Upper lobe of right lung (tissue), 1 donor: ENCODE measurements at places on chromosomes 11 and 22. TPM values are rescaled to one million over a fixed set of nuclear protein-coding genes. Genes with fewer than 3 reads are reported as not detected.

GRCh38 chr22:46971764-46972125, 209.3 kb downstream of the TBC1D22A start:
- peaks cover 8% of the 10 kb centered on the region for H3K36me3 ChIP-seq
- H3K27me3 ChIP-seq: no peaks in the 10 kb centered on the region
- peak overlapping the region; percentile 71 for H3K27ac ChIP-seq
- H3K4me3 ChIP-seq: no peak overlapping the region

GRCh38 chr22:31742115-31742514, 7.8 kb downstream of the PRR14L start:
- H3K27me3 ChIP-seq: no peaks in the 10 kb centered on the region
- H3K36me3 ChIP-seq: peaks cover 16% of the 10 kb centered on the region
- peaks cover 10% of the 10 kb centered on the region for H3K4me1 ChIP-seq
- H3K4me3 ChIP-seq: no peak overlapping the region
- no peak overlapping the region for H3K27ac ChIP-seq

GRCh38 chr11:104946907-104947306, 21.5 kb downstream of the CASP4 start:
- no peaks in the 10 kb centered on the region for H3K4me1 ChIP-seq
- no peaks in the 10 kb centered on the region for H3K27me3 ChIP-seq
- peaks cover 96% of the 10 kb centered on the region for H3K36me3 ChIP-seq
- no peak overlapping the region for H3K27ac ChIP-seq
- no peak for DNase-seq
- no peak overlapping the region for H3K4me3 ChIP-seq

GRCh38 chr11:108854346-108854745, 189.5 kb downstream of the DDX10 start:
- H3K27ac ChIP-seq: peak overlapping the region; percentile 11
- no peaks in the 10 kb centered on the region for H3K4me1 ChIP-seq
- no peak for DNase-seq
- peak overlapping the region; percentile 17 for H3K4me3 ChIP-seq

DNA sequence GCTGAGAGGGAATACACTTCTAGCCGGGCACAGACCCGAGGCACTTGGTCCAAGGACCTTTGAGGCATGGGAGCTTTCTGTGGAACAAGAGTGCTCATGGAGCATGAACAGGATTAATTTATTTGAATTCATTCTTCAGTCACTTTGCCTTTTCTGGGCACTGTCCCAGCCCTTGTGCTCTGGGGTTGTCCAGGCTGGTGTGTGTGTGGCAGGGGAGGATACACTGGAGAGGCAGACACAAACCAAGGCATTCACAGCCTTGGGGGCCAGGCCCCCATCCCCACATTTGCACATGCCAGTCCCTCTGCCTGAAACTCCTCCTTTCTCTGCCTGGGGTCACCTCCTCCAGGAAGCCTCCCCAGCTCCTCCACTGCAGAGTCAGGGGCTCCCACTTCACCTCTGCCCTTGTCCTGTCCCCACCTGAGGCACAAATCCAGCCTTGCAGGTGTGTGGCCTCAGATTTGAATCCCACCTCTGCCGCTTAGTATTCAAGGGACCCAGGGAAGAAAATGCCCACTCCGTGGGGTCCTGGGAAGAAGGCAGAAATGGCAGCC, 55.5 kb downstream of the MYO7A start:
- H3K4me1 ChIP-seq: peaks cover 3% of the 10 kb centered on the region
- no peaks in the 10 kb centered on the region for H3K27me3 ChIP-seq
- DNase-seq: no peak
- no peaks in the 10 kb centered on the region for H3K36me3 ChIP-seq
- H3K27ac ChIP-seq: no peak overlapping the region

Gene INS
- not detected for total RNA-seq

Gene APOBEC3A
- total RNA-seq: 9.0 TPM
